ENCODE measurements at places on chromosomes 4 and X. TPM values are rescaled to one million over a fixed set of nuclear protein-coding genes. Genes with fewer than 3 reads are reported as not detected.

DNA sequence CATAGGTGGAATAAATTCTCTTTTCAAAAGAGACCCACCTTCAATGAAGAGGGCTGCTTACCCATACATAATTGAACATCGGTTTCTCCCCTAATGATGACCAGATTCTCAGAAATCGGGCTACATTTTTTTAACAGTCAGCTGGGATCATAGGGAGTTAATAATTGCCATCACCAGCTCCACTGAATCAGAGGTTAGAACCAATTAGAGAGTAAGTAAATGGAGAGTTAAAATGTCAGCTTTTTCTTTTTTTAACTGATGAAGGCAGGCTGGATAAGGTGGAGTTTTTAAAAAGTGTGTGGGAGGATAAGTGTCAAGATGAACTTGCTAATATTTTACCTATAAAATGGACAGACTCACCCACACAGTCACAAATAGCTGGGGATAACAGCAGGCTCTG lies 584.5 kb upstream of the NR3C2 start:
- no peak overlapping the region for H3K4me3 ChIP-seq
- H3K4me1 ChIP-seq, result no peaks in the 10 kb centered on the region
- H3K27ac ChIP-seq, result no peak overlapping the region
- H3K36me3 ChIP-seq, result no peaks in the 10 kb centered on the region
- H3K27me3 ChIP-seq, result no peaks in the 10 kb centered on the region

The NUDT11 gene
- 0.32 TPM for total RNA-seq

- no peaks in the 10 kb centered on the region for H3K4me1 ChIP-seq
- no peaks in the 10 kb centered on the region for H3K36me3 ChIP-seq
- no peak for DNase-seq
- no peak overlapping the region for H3K27ac ChIP-seq
Measured at GRCh38 chrX:56319165-56319564, 87.0 kb downstream of the KLF8 start.

DNA sequence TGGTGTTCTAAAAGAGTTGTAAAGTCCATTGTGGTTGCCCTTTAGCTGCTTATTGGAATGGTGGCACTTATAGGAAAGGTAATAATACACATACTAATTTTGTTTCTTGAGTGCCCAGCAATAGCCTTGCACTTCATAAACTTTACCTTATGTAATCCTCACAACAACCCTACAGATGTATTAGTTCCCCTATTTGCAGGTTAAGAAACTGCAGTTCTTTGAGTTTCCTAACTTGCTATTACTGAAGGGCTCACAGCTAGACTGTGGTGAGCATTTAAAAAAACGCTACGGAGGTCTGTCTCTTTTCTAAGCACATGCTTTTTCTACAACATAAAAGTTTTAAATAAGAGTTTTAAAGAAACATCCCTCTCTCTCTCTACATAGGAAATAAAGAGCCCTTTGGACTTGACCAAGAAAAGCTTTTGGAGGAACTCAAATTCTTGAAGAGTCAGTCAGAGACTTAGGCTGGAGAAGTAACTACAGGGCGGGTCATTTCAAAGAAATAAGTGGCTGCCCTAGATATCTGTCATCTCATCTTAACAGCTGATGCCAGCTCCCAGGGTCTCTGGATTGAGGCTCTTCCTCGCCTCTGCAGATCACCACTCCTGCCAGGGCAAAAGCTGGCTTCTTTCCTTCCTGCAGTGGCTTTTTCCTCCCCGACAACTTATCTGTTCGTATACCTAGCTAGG lies 42.0 kb upstream of the FBXW7 start:
- no peaks in the 10 kb centered on the region for H3K36me3 ChIP-seq
- DNase-seq, result no peak
- no peak overlapping the region for H3K27ac ChIP-seq
- no peaks in the 10 kb centered on the region for H3K27me3 ChIP-seq

DNA sequence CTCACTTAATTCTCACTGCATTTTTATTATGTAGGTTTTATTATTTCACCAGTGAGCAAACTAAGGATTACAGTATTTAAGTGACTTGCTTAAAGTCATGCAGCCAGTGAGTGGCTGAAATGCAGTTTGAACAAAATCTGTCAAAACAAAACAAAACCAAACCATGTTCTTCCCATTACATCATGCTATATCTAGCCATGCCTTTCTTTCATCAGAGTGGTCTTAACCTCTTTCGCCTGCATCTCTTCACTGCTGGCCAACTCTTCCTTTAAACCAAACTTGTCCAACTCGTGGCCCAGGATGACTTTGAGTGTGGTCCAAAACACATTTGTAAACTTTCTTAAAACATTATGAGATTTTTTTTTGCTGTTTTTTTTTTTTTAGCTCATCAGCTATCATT lies 223.2 kb downstream of the PCDH7 start:
- H3K4me1 ChIP-seq, result no peaks in the 10 kb centered on the region
- no peak for DNase-seq
- H3K36me3 ChIP-seq, result no peaks in the 10 kb centered on the region

DNA sequence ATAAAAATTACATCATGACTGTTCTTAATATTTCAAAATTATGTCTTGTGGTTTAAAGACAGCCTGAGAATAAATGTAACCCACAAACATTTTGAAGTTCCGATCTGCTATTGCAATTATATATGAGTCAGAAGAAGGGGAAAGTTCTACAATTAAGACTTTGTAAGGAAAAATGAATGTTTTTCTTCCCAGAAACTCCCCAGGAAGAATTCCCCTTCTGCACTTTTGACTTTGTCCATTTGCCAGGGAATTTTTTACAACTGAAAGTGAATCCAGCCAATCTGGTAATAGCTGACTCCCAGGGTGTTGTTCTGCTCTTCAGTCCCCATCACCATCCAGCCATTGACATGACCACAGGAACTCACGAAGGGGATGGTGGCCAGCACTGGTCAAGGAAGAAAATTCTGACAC lies 61.6 kb upstream of the NOCT start:
- no peaks in the 10 kb centered on the region for H3K36me3 ChIP-seq
- no peak for DNase-seq
- peak overlapping the region; percentile 78 for H3K27ac ChIP-seq
- H3K4me1 ChIP-seq, result peaks cover 18% of the 10 kb centered on the region
- H3K4me3 ChIP-seq, result no peak overlapping the region

- no peaks in the 10 kb centered on the region for H3K4me1 ChIP-seq
- no peak overlapping the region for H3K27ac ChIP-seq
- DNase-seq, result no peak
- no peaks in the 10 kb centered on the region for H3K27me3 ChIP-seq
- H3K36me3 ChIP-seq, result no peaks in the 10 kb centered on the region
- no peak overlapping the region for H3K4me3 ChIP-seq
Measured at GRCh38 chr4:29619168-29619567, 1101.0 kb upstream of the PCDH7 start.

- no peak for DNase-seq
- H3K27ac ChIP-seq, result no peak overlapping the region
- no peak overlapping the region for H3K4me3 ChIP-seq
- H3K36me3 ChIP-seq, result peaks cover 98% of the 10 kb centered on the region
Measured at GRCh38 chr4:143524211-143524610, 10.7 kb downstream of the SMARCA5 start.

The KLB gene
- total RNA-seq, result not detected

The SLBP gene
- 11.6 TPM for total RNA-seq

DNA sequence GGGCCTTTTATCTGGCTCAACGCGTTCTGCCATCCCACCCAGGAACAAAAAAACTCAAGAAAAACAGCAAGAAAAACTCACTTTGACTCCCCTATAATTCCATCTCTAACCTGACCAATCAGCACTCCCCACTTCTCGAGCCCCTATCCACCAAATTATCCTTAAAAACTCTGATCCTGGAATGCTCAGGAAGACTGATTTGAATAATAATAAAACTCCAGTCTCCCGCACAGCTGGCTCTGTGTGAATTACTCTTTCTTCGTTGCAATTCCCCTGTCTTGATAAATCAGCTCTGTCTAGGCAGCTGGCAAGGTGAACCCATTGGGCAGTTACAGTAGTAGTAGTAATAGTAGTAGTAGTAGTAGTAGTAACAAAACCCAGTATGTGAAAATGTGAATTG lies 165.7 kb upstream of the CASK start:
- H3K27ac ChIP-seq, result no peak overlapping the region
- peaks cover 24% of the 10 kb centered on the region for H3K27me3 ChIP-seq
- H3K4me1 ChIP-seq, result no peaks in the 10 kb centered on the region
- H3K4me3 ChIP-seq, result no peak overlapping the region

- no peak overlapping the region for H3K4me3 ChIP-seq
- peaks cover 32% of the 10 kb centered on the region for H3K36me3 ChIP-seq
- no peak overlapping the region for H3K27ac ChIP-seq
- no peaks in the 10 kb centered on the region for H3K4me1 ChIP-seq
- H3K27me3 ChIP-seq, result no peaks in the 10 kb centered on the region
Measured at GRCh38 chr4:2927016-2927695, 36.0 kb downstream of the NOP14 start.

DNA sequence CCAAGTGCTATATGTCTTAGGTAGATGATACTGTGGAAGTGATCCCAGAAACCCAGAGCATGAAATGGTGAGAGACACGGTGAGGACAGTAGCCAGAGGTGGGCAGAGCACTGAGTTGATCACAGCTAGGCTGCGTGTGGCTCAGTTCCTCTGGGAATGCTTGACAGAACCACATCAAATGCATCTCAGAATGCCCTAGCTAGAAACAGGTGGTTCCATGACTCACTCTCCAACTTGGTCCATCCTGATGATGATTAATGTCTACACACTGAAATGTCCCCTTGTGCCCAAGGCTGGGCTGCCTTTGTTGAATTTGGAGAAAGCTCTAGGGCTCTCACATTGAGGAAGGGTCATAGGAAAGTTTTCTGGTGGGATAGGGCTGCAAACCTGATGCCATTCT lies 113.6 kb downstream of the ZNF518B start:
- no peak overlapping the region for H3K27ac ChIP-seq
- H3K36me3 ChIP-seq, result no peaks in the 10 kb centered on the region
- no peak for DNase-seq
- no peaks in the 10 kb centered on the region for H3K4me1 ChIP-seq
- H3K4me3 ChIP-seq, result no peak overlapping the region
- H3K27me3 ChIP-seq, result no peaks in the 10 kb centered on the region

- no peaks in the 10 kb centered on the region for H3K27me3 ChIP-seq
- no peaks in the 10 kb centered on the region for H3K4me1 ChIP-seq
- no peak overlapping the region for H3K27ac ChIP-seq
- no peak overlapping the region for H3K4me3 ChIP-seq
- no peak for DNase-seq
Measured at GRCh38 chrX:119252716-119253115, 16.6 kb downstream of the PGRMC1 start.

The MAGEC3 gene
- total RNA-seq, result not detected

- peaks cover 5% of the 10 kb centered on the region for H3K27me3 ChIP-seq
- H3K4me1 ChIP-seq, result no peaks in the 10 kb centered on the region
- no peak overlapping the region for H3K4me3 ChIP-seq
- H3K36me3 ChIP-seq, result no peaks in the 10 kb centered on the region
- DNase-seq, result no peak
- no peak overlapping the region for H3K27ac ChIP-seq
Measured at GRCh38 chr4:76879731-76880364, 18.1 kb downstream of the SOWAHB start.

- no peaks in the 10 kb centered on the region for H3K36me3 ChIP-seq
- no peak for DNase-seq
- H3K27me3 ChIP-seq, result peaks cover 22% of the 10 kb centered on the region
- no peak overlapping the region for H3K27ac ChIP-seq
- H3K4me1 ChIP-seq, result no peaks in the 10 kb centered on the region
Measured at GRCh38 chr4:5018096-5018495, 1.2 kb downstream of the CYTL1 start.

The TMEM175 gene
- 20.1 TPM for total RNA-seq

- no peak overlapping the region for H3K4me3 ChIP-seq
- H3K4me1 ChIP-seq, result no peaks in the 10 kb centered on the region
- no peak for DNase-seq
- no peaks in the 10 kb centered on the region for H3K36me3 ChIP-seq
- no peaks in the 10 kb centered on the region for H3K27me3 ChIP-seq
Measured at GRCh38 chrX:12360383-12360782, 222.1 kb downstream of the FRMPD4 start.

- no peaks in the 10 kb centered on the region for H3K27me3 ChIP-seq
- H3K27ac ChIP-seq, result no peak overlapping the region
- H3K4me1 ChIP-seq, result peaks cover 23% of the 10 kb centered on the region
- peak; percentile 61 for DNase-seq
- no peak overlapping the region for H3K4me3 ChIP-seq
Measured at GRCh38 chrX:72094894-72095293, 36.8 kb downstream of the RTL5 start.

DNA sequence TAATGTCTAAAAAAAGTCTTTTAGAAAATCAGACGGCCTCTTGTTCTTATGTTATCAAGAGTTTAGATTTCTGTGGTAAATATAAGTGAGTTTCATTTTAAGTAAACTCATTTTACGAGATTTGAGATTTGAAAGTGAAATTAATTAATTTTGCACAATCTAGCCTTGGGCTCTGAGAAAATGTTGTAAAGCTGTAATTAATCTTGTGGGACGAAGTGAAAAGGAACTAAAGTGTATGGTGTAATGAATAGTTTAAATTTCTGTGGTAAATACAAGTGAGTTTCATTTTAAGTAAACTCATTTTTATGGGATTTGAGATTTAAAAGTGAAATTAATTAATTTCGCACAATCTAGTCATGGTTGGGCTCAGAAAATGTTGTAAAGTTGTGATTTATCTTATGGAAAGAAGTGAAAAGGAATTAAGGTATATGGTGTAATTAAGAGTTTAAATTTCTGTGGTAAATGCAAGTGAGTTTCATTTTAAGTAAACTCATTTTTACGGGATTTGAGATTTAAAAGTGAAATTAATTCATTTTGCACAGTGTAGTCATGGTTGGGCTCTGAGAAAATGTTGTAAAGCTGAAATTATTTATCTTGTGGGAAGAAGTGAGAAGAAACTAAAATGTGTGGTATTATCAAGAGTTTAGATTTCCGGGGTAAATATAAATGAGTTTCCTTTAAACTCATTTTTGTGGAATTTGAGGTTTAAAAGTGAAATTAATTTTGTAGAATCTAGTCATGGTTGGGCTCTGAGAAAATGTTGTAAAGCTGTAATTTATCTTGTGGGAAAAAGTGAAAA lies 1.6 kb downstream of the SCML1 start:
- H3K27ac ChIP-seq, result no peak overlapping the region
- no peak for DNase-seq
- H3K36me3 ChIP-seq, result no peaks in the 10 kb centered on the region

The DUX4 gene
- total RNA-seq, result not detected

DNA sequence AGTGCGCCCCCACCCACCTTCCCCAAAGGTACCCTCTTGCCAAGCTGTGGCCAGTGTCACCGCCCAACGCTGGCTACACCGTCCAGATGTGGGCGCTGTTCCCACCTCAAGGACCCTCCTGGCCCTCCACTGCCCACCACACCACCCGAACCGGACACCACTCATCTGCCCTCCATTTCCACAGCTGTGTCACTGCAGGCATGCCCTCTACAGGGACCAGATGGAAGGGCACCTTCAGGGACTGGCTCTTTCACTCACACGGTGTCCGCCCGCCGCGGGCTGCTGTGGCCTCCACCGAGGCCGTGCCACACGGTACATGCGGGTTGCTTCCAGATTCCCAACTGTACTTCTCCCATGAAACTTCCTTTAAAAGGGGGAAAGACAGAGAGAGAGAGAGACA lies 87.7 kb downstream of the FAM53A start:
- DNase-seq, result no peak
- no peaks in the 10 kb centered on the region for H3K4me1 ChIP-seq
- H3K36me3 ChIP-seq, result no peaks in the 10 kb centered on the region
- H3K4me3 ChIP-seq, result no peak overlapping the region

GRCh38 chr4:19850909-19851308 lies 400.8 kb upstream of the SLIT2 start:
- no peak for DNase-seq
- no peaks in the 10 kb centered on the region for H3K27me3 ChIP-seq
- no peaks in the 10 kb centered on the region for H3K36me3 ChIP-seq
- H3K4me3 ChIP-seq, result no peak overlapping the region
